HT1080 (cell line): ENCODE measurements at places on chromosomes 11 and 22.

DNA sequence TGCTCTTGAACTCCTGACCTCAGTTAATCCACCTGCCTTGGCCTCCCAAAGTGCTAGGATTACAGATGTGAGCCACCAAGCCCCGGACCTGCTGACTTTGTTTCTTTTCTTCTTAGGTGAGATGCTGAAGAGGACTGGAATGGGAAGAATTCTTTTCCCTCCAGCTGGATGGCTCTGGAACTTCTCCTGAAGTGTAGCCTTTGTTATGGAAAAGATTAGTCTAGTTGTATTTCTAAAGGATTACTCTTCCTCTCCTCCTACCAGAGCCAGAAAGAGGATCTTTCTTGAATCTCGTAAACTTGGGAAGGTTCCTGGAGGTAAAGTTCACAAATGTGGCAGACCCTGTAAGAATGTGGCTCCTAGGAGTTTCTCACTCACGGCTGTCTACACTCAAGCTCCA lies 95.4 kb upstream of the LARGE1 start:
- DNase-seq: no peak

DNA sequence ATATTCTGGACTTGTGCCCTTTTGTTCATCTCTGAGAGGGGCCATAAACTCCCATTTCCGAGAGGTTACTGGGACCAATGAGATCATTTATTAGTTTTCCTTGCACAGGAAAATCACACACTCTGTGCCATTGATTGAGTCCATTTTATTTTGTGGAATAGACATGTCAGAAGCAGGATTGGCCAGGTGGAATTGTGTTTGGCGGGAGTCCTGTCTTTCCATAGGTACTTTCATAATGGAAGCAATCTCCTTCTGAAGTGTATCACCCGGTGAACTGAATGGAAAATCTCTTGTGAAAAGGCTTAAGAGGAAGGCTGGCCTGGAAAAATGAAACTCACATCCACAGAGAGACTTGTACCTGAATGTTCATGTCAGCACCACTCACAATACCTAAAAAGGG lies 63.0 kb upstream of the PARVG start:
- no peak for DNase-seq

GRCh38 chr11:2271077-2271326 lies 614 bp upstream of the ASCL2 start:
- DNase-seq: no peak

DNA sequence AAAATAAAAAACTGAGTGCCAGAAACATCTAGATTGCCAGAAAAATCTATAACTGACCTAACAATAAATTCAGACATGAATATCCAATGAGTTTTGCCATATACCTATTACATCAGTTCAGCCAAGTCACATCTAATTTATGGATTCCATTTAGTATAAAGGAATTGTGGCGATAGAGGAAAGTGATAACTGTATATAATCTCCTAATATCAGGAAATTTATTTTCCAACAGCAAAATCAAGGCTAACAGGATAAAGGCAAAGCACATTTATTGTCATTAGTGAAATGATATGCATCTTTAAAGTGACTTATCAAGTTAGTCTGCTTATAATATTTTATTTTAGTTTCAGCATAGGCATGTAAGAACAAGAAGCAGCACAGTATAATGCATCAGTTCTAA lies 298.2 kb upstream of the PITPNB start:
- no peak for DNase-seq

DNA sequence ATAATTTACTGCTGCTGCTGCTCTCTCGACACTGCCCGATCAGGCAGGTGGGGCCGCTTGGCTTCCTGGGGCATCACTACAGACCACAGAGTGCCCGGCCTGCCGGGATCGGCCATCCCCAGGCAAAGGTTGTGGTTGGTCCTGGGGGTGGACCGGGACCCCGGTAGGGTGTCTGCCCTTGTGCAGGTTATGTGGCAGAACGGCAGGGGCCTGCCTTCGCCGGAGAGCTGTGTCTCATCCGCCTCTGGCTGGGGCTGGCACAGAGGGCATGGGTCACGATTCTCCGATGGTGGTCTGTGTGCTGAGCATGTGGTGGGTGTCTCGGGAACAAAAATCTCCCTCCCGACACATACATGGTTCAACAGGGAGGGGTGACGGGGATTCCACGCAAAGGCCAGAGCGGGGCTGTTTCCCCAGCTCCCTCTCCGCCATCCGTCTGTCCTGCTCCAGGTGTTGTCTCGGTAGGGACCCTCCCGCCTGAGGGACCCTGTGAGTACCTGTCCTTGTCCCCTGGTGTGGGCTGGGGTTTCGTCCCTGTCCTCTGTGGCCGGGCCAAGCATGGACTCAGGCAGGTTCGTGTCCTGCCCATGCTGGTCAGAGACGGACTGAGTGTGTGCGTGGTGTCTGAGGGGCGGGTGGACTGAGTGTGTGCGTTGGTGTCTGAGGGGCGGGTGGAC lies 7.8 kb downstream of the GRAMD4 start:
- no peak for DNase-seq

DNA sequence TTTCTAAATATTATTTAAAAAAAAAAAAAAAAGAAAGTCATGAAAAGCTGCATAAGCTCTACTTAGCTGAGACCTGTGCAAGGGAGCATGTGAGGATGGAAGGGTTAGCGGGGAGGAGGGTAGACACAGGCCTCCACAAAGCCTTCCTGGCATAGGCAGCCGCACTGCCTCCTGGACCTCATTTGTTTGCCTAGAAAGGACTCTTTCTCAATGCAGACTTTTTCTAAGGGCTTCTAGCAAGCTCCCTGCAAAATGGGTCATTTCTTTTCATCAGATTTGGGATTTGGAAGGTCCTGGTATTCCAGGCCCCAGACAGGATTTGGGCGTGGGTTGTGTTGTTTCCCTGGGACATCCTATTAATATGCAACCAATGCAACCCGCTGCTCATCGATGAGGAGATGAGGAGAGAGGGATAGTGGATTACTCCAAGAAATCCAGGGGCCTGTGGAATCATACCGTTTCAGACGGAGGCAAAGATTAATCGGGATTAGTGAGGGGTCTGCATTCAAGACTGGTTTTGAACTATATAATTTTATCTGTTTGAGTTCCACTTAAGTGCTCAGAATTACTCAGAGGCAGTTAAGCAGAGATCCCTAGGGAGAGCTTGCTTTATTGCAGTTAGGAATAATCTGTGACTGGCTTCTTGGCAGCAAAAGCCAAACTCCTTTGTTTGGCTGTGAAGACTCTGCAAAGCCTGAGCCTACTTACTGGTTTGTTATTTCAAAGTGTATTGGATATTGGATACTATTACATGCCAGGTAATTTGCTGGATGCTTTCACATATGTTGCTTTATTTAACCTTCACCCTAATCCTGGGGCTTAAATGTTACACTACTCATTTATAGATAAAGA lies 106.9 kb upstream of the NAV2 start:
- DNase-seq: no peak

DNA sequence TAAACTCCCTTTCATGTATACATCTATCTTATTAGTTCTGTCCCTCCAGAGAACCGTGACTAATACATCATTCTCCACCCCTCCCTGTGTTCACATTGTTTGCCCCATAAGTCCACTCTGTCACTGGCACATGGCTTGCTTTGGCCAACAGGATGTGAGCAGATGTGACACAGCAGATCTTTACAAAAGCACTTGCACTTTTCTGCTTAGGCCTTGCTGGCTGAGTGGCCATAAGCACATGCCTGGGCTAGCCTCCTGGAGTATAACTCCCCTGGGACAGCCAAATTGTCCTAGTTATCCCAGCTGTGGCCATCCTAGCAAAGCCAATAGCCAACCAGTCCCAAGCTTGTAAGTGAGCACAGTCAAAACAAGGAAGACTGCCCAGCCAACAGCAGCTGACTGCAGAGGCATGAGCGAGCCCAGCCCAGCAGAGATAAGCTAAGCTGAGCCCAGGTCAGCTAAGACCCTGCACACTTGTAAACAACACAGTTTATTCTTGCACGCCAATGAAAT lies 9.7 kb upstream of the RCN1 start:
- peak; percentile 83 for DNase-seq

- no peak for DNase-seq
Observed at GRCh38 chr11:104366321-104366734, 202.4 kb upstream of the PDGFD start.
